ENCODE measurements at places on chromosomes 4 and X.

- no peak for DNase-seq
Observed at GRCh38 chrX:137479386-137479785, 86.5 kb upstream of the ZIC3 start.

- DNase-seq = no peak
Observed at GRCh38 chrX:72399816-72400215, 94.1 kb upstream of the CITED1 start.

- DNase-seq = no peak
Observed at GRCh38 chrX:49992853-49993252, 70.5 kb downstream of the CLCN5 start.

DNA sequence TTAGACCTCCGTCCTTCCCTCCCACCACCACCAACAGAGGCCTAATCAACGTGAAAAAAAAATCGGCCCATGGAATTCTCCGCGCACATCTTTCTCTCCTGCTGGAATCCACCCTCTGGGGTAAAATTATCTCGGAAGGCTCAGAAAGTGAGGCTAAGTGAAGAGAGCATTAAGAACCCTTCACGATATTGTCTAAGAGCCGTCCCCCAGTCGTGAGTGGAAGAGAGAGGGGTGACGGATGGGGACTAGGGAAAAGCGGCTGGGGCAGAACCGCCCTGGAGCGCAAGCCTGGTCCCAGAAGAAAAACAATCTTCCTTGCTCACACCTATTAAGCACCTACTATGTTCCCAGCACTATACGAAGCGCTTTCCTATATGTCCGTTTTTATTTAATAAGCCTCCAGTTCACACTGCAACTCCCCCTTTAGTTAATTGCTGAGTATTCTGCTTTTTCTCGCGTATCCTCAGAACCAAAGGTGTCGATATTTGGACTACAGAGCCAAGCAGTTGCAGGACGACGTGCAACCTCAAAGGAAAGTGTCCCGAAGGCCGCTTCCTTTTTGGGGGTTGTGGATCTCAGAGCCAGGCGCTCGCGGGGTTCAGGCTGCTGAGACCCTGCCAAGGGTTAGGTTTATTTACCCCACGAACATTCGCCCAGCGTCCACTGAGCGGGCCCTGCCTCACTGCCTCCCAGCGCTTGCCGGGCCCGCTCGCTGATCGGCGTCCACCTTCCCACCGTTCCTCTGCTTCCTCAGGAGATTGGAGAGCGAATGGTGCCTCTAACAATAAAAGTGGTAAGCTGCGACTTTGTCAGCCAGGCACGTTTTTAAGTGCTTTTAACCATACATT lies 889 bp downstream of the MGARP start:
- DNase-seq = peak; percentile 9

GRCh38 chr4:54999003-54999402 lies 126.4 kb downstream of the KDR start:
- peak; percentile 9 for DNase-seq

DNA sequence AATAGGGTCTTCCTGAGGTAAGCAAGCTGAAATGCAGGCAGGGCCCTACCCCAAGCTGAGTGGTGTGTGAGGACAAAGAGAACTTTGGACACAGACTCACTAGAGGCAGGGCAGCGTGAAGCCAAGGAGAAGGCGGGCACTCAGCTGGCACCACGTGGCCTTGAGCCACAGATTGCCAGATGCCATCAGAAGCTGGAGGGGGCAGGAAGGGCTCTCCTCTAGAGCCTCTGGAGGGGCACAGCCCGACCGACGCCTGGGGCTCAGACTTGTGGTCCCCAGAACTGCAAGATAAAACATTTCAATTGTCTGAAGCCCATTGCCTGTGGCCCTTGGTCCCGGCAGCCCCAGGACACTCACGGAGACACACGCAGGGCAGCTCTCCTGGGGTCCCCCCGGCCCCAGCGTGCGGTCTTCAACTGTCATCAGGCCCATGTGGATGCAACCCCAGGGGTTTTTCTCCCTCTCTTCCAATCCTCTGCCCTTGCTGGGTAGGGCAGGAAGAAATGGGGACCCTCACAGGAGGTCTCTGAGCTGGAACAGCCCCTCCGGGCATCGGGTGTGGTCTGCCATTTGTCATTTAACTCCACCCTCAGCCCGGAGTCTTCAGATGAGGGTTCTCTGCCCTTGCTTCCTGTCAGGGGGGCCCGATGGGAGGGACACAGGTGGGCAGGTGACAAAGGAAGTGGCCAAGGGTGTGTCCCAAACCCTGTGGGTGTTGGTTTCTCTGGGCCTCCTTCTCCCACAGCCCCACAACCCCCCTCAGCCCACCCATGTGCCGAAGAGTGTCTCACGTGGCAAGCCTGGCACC lies 22.2 kb downstream of the HMX1 start:
- no peak for DNase-seq

DNA sequence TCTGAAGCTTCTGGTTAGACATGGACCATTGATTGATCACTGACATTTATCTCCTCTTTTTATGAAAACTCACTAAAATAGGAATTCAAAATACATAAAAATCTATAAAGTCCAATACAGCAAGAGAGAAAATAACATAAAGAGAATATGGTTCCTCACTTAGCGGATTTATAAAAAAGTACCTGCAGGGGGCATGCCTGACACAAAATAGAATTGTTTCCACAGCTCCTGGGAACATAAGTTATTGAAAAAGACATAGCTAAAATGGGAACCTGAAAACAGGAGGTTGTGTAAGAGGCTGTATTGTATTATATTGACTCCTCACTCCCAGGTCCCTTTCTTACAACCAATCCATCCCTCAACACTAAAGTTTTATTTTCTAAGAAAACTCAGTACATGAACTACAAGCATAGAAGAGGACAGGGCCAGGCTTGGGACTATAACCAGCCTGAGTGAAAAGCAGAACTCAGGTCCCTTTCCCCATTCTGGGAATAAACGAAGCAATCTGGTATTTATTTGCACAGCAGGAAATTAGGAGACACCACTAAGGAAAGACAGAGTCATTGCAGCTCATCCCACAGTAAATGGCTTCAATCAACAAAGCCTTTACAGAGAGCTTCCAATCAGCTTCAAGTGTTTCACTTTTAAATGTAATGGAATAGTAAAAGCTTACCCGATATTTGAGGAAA lies 121.1 kb upstream of the NDST4 start:
- peak; percentile 2 for DNase-seq

DNA sequence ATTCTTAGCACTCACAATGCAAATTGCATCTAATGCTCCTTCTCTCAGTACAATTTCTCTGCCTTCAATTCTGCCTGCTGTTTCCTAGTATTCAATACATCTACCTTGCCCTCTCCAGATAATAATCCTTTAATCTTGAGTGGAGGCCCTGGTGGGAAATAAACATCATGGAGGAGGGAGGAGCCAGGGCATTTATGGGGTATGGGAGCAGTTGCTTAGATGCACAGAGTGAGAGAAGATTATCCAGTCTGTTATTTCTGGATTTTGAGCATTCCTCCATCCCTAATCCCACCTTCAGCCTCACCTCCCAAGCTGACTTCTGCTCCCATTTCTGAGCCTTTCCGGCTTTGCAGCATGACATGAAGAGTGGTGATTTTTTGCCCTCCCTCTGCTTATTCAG lies 127.9 kb upstream of the PPP3CA start:
- DNase-seq = no peak

- no peak for DNase-seq
Observed at GRCh38 chrX:46572340-46572936, 1.1 kb upstream of the CHST7 start.

- no peak for DNase-seq
Observed at GRCh38 chrX:72054779-72055489, 76.8 kb downstream of the RTL5 start.

GRCh38 chr4:60422439-60422838 lies 777.7 kb upstream of the ADGRL3 start:
- DNase-seq = no peak

DNA sequence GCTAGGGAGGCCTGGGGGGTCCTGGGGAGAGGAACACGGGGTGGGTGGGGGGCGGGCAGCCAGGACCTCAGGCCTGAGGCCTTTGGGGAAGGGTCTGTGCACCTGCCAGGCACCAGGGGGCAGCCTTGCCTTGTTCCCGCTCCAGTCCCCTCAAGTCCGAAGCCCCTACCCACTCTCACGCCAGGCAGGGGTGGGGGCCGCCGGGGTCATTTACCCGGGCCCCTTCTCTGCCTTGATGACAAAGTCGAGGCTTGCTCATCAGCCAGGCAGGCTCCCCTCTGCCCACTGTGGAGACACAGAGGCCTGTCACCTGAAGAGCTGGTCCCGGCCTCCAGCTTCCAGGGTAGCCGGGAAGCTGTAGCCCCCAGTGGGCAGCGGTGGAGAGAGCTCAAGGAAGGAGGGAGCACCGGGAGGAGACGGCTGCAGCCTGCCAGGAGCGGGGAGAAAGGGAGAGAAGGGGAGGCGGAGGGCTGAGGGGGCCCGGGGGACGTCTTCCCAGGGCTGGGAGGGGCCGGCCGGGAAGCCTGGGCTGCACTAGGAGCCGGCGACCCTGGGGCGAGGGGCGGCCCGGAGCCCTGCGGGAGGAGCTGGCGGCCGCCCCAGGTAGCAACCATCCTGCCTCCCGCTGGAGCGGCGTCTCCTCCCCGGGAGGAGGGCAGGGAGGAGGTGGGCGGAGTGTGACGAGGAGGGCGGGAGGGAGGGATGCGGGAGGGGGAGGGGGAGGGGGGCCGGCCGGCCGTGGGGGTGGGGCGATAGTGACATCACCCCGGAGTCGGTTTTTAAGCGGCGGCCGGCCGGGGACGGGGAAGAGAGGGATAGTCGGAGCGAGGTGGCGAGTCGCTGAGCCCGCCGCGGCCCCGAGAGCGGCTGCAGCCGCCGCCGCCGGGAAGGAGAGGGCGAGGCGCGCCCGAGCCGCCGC lies at the start of gene SLC6A8:
TSS of gene SLC6A8 (plus strand) at position 806 of the 919 bp plus-strand sequence. CDS start 649 bp downstream, outside the sequence.
- peak; percentile 80 for DNase-seq

- peak; percentile 59 for DNase-seq
Observed at GRCh38 chrX:56726605-56727004, 2.4 kb upstream of the NBDY start.

- DNase-seq = no peak
Observed at GRCh38 chrX:153494061-153494460, 719 bp upstream of the BGN start.

GRCh38 chr4:47239649-47240048 lies 208.3 kb downstream of the GABRB1 start:
- no peak for DNase-seq

DNA sequence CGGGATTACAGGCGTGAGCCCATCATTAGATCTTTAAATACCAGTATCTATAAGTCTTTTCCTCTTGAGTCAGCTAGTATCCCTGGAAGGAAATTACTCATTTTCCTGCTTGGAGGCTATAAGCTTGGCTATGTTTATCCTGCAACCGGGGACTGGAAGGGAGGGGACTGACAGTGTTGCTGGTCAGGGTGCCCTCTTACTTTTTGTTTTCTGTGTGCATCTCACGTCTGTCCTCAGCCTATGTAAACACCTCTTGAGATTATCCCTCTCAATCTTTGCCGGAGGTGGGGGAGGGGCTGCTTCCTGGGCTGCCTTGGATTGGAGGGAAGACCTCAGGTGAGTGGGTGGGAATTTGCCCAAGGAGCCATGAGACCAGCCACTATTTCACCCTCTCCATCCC lies 37.0 kb downstream of the HTT start:
- DNase-seq = peak; percentile 61

DNA sequence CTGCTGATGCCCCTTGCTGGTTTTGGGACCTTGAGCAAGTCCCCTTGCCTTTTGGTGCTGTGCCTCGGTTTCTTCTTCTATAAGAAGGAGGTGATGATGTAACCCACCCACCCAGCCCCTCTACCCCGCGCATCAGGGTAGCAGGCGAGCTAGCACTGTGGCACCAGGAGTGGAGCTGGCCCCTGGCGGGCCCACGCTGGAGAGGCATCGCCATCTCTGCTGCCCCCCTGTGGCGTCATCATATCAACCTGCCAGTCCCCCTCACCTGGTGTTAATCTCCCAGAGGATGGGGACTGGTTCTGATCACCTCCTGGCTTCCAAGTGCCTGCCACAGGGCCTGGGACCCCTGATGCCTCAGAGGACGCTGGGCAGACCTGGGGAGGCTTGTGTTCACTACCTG lies 6.3 kb upstream of the SORCS2 start:
- no peak for DNase-seq

DNA sequence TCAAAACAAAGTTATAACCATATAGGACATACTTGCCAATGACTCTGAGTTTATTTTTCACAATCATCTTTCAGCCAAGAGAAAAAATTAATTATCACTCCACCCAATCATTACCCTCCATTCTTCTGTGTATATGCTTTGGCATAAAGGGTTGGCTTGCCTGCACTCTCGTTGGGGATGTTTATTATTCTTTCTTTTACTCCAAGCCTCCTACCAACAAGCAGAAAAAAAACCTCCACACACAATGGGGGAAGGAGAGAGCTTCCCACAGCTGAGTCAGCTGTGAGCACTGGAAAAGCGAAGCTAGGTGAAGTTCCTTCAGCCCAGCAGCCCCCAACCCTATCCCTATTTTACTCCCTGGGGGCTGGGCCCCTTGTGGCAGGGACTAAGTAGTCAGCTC lies 1.5 kb downstream of the OPHN1 start:
- DNase-seq = no peak

GRCh38 chrX:152079768-152080167 lies 58.6 kb downstream of the MAGEA10 start:
- no peak for DNase-seq

DNA sequence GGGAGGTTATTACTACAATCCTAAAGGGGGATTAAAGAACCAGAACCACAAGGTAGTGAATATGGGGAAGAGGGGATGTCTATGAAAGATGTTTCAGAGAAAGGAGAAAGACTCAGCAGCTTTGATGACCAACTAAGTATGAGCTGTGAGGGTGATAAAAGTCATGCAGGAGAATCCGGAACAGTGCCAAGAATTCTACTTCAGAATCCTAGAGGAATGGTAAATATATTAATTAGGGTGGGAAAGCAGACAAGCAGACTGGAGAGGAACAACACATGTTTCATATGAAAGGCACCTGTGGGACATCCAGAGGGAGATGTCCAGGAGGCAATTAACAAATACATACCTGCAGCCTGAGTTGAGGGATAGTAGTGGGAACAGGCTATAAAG lies 642.2 kb upstream of the DIPK2B start:
- no peak for DNase-seq

DNA sequence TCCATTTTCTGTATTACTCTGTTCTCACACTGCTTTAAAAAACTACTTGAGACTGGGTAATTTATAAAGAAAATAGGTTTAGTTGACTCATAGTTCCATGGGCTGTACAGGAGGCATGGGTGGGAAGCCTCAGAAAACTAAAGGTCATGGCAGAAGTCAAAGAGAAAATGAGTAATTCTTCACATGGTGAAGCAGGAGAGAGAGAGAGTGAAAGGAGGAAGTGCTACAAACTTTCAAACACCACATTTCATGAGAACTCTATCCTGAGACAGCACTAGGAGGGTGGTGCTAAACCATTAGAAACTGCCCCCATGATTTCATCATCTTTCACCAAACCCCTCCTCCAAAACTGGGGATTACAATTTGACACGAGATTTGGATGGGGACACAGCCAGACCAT lies 108.0 kb upstream of the PBDC1 start:
- no peak for DNase-seq

- no peak for DNase-seq
Observed at GRCh38 chr4:151267822-151268535, 9.0 kb upstream of the PRSS48 start.

- DNase-seq = peak; percentile 73
Observed at GRCh38 chr4:183986971-183987946, 82.2 kb downstream of the STOX2 start.
